ENCODE measurements at places on chromosomes 2 and 18. TPM values are rescaled to one million over a fixed set of nuclear protein-coding genes. Genes with fewer than 3 reads are reported as not detected.

Gene XPO1
- total RNA-seq: 148 TPM

Gene TCF7L1
- 3.8 TPM for total RNA-seq

Gene PTMA
- 579 TPM for total RNA-seq

Gene SERPINB7
- not detected for total RNA-seq

Gene DES
- 3.0 TPM for total RNA-seq

Gene TWIST2
- not detected for total RNA-seq

Gene RGPD4
- total RNA-seq: not detected

Gene ERLEC1
- 28.0 TPM for total RNA-seq

Gene ABCG5
- 0.37 TPM for total RNA-seq

Gene RAX
- not detected for total RNA-seq

Gene SP140
- 4.4 TPM for total RNA-seq

Gene MAP2
- total RNA-seq: 1,036 TPM

Gene EFR3B
- 59.5 TPM for total RNA-seq

Gene AMER3
- total RNA-seq: 23.1 TPM

Gene GALNT14
- 9.8 TPM for total RNA-seq

Gene MPP4
- 0.56 TPM for total RNA-seq

Gene KCNJ3
- 49.9 TPM for total RNA-seq

Gene REG1A
- total RNA-seq: not detected

Gene MC4R
- 2.6 TPM for total RNA-seq

Gene SIX3
- 0.26 TPM for total RNA-seq

Gene FIGN
- total RNA-seq: 13.8 TPM

Gene KATNAL2
- total RNA-seq: 33.8 TPM

Gene HJURP
- not detected for total RNA-seq

Gene CCDC93
- total RNA-seq: 39.3 TPM

Gene ELAC1
- total RNA-seq: 6.4 TPM

Gene FER1L5
- total RNA-seq: 1.2 TPM

Gene GNAL
- total RNA-seq: 30.7 TPM

Gene ANKRD62
- 1.3 TPM for total RNA-seq
